ENCODE measurements at places on chromosomes 13 and 19.
A peak's percentile ranks its signal among the peaks of the same experiment; 100 is the strongest.

DNA sequence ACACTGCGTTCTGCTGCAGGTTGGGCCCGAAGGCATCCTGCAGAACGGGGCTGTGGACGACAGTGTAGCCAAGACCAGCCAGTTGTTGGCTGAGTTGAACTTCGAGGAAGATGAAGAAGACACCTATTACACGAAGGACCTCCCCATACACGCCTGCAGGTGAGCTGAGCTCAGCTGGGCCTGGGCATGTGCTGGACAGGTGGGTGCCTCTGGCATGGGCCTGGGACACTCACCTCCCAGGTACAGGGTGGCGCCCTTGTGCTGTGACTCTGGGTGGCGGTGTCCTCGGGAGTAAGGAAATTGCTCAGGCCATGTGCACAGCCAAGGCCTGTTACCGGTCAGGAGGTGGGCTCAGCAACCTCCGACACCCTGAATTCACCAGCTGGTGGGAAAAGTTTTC lies 14.2 kb downstream of the UPF1 start:
- DNase-seq: no peak

GRCh38 chr13:32504263-32504662 lies 34.3 kb downstream of the N4BP2L2 start:
- DNase-seq: no peak

- no peak for DNase-seq
Measured at GRCh38 chr19:4058693-4059452, 7.8 kb downstream of the ZBTB7A start.

- DNase-seq: no peak
Measured at GRCh38 chr19:29188289-29189032, 24.5 kb downstream of the UQCRFS1 start.

GRCh38 chr19:29805031-29805965 lies 6.5 kb upstream of the CCNE1 start:
- no peak for DNase-seq

DNA sequence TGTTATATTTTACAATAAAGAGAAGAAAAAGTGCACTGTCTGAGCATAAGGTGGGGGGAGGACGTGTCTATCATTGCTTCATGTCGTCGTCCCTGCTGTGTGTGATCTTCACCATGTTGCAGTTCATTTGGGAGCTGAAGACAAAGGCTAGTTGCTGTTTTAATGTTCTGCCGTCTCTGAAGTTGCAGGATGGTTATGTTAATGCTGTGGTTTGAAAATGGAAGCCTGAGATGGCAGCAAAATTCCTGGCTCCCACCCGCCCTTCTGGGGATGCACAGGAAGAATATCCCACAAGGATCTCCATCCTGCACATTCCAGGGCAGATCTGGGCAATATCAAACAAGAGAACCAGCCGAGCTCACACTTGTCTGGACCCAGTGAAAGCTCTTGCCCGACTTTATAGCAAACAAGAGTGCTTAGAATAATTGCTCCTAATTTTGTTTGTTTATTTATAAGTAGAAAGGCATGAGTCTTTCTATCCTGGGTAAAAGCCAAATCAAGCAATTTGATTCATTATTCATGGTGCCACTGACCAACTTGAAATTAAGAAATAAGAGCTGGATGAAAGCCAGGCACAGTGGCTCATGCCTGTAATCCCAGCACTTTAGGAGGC lies 110.3 kb upstream of the ABCC4 start:
- peak; percentile 3 for DNase-seq

DNA sequence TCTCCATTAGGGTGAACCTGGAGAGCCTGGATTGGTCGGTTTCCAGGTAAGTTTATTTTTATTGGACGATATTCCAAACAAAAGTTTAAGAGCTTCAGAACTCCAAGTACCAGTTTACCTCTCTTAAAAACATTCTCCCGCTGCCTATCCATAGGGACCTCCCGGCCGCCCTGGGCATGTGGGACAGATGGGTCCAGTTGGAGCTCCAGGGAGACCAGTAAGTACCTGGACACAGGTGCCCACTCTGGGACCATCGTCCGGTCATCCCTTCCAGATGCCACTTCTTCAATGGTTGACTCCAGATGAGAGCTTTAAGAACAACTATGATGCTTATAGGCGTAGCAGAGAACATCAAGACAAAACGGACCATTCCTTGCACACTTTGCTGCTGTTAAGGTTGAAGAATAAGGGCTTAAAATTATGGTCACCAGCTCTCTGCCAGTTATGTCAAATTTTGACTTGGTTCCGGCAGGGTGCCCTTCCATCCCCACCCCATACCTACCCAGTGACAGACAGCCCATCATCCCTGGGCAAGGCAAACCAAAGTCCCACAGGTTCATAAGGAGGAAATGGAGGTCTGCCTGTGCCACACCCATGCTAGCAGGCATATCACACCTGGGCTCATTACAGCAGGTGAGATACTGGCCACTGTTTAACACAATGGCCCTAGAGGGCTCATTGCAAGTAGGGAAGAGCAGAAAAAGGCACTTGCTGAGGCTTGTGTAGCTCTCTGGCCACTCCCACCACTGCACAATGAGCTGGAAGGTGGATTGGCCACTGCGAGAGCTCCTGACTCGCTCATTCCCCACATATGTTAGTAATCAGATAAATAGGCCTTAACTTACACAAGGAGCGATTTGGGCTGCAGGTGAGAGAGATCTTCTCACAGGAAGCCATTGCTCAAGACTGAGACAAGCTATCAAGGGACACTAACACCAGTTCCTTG lies 123.6 kb downstream of the COL4A2 start:
- DNase-seq: no peak

DNA sequence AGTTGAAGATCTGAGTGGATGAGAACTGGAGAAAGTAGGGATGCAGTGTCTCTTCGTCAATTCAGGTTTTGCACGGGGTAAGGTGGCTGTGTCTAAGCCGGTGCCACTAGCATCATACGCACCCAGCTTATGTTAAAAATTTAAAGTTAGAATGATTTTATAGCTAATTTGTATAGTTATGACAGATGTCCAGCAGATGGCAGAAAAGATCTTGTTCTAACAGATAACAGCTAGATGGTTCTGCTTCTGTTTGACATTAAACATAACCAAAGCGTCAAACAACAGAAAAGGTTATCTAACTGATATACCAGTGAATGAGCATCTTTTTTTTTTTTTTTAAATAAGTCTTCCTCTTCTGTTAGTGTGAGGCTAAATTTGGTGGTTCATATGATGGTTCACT lies 18.8 kb upstream of the EDDM13 start:
- DNase-seq: peak; percentile 65

DNA sequence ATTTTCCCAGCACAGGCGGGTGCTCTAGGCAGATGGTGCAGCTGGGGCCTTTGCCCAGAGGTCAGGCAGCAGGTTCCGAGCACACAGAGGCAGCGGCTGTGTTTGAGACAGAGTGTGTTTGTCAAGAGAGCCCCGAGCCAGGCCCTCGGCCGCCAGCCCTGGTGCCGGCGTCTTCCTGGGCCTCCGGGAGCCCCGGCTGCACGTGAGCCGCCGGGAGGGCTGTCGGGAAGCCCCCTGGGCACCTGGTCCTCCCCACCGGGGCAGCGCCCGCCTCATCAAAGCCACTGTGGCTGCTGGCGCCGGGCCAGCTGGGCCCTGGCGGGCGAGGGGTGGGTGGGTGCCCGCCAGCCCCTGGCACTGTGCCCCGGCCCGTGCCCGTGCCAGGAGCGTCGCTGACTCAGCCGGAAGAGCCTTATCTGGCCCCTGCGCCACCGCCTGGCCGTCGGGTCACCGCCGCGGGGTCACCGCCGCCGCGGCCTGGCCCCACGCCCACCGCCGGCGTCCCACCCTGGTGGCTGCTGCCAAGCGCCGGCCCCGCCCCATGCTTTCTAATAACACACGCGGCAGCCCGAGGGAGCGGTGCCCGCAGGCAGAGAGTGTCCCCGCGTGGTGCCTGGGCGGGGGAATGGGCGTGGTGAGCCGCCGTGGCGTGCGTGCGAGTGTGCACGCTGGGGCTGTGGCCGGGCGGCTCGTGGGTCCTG lies 14.9 kb downstream of the ARID3A start:
- DNase-seq: peak; percentile 60

DNA sequence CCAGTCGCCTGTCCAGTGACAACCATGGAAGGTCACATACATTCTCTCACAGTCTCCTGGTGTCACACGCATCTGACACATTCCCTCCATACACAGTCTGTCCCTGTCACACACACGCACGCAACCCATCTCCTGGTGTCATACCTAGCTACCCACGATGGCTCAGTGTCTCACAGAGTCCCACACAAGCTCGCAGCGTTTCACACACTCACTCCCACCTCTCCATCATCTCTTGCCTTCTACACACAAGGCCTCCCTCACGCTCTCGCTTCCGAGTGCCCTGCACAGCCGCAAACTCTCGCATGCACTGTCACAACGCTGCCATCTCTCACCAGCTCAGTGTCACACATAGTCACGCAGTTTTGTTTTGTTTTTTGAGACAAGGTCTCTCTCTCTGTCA lies 1.2 kb upstream of the GNG8 start:
- no peak for DNase-seq

- DNase-seq: no peak
Measured at GRCh38 chr13:88246239-88246638, 575.1 kb downstream of the SLITRK5 start.

DNA sequence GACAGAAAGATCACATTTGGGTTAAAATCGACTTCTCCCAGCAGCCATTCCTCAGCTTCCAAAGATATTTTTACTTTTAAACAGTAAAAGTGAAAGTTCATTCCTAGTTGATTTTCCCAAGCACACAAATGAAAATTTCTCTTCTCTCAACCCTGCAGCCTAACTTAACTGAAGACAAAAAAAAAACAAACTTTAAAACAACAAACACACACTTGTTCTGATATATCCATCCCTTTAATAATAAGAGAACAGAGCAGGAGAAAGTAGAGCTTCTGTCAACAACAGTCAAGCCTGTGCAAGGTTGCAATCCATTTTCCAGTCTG lies 72.9 kb downstream of the STK24 start:
- DNase-seq: peak; percentile 38

GRCh38 chr13:40479196-40479845 lies 187.1 kb downstream of the FOXO1 start:
- no peak for DNase-seq

DNA sequence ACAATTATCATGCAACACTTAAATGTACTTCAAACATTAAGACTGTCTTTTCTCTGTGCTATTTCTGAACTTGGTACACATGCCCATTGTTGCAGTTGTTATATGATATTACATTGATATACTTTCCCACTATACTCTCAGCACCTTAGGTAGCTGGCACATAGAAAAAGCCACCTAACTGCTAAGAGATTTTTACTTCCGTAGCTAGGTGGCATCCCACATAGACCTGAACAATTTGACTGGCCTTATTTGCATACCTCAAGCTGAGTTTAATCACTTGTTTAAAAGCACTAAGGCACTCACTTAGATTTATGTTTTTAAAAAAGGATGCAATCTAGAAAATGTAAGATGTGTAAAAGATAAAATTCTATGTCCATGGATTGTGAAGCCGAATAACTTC lies 194.2 kb downstream of the POU4F1 start:
- DNase-seq: no peak

DNA sequence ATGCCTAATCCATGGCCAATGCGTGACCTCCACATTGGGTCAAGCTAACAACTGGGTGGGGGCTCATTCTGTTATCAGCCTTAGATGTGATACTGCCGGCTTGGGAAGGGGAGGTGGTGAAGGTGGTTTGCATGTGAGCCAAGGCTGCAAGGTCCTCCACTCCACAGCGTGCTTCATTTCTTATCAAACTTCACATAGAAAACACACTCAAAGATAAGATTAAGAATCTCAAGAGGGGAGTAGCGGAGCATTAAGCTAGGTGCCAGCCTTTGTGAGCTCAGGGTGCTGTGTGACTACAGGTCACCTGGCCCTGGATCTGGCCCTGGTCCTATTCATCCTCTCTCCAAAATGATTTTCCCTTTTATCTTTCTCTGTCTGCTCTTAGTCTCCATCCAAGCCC lies 13.3 kb upstream of the ARGLU1 start:
- no peak for DNase-seq

DNA sequence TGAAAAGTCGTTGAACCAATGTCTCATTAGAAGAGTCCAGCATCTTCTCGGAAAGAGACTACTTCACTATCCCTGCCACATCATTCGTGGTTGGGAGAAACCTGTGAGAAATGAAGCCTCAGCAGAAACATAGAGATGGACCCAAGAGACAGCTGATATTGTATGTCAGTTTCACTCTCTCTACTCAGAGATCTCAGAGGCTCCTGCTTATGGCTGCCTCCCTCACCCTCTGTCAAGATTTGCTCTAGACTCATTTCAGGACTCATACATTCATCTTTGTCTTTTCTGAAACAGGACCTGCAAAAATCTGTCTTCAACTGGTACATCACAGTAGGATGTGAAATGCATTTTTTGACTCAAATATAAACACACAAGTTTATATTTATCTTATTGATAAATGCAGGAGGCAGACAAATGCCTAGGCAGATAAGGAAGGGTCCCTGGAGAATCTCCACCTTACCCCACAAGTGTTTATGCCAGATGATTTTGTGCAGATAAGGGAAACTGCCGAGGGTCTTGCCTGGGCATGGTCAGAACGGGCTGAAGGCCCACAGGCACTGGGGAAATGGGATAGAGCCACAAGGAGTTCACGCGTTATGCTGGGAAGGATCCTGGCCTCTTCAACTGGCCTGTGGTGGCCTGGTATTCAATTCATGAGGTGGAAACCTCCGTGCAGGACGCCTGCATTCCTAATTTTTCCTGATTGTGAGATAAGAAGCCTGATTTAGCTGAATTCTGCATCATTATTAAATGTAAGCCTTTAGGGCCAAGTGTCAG lies 1834.0 kb upstream of the PCDH20 start:
- no peak for DNase-seq

GRCh38 chr19:14632286-14632685 lies 42.4 kb downstream of the ADGRE3 start:
- no peak for DNase-seq

DNA sequence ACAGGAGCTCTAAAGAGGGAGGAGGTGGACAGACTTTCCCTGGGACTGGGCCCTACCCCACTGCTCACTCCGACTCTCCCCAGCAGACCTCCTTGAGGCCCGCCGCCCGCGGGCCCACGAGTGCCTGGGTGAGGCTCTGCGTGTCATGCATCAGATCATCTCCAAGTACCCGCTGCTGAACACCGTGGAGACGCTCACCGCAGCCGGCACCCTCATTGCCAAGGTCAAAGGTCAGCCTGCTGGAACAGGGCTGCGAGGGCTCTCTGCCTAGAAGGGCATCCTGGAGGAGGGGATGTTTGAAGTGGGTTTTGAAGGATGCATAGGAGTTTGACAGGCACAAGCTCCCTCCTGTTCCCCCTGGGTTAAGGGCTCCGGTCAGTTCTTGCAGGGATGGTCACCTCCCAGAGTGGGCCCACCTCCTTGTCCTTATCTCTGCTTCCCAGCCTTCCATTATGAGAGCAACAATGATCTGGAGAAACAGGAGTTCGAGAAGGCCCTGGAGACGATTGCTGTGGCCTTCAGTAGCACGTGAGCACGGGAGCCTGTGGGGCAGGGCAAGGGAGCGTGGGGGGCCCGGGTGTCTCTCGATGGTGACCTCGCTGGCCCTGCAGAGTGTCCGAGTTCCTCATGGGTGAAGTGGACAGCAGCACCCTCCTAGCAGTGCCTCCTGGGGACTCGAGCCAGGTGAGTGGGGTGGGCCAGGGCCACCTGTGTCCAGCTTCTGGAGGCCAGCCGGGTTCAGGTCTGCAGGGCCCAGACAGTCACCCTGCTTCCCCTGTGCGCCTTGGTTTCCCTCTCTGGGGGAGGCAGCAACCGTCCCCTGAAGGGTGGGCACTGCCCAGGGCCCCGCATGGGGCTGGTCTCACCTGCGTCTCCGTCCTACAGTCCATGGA lies 6.3 kb downstream of the ARHGAP45 start:
- no peak for DNase-seq

Measured in astrocyte of the spinal cord (primary cell).